ENCODE measurements at places on chromosomes 6 and 20. TPM values are rescaled to one million over a fixed set of nuclear protein-coding genes. Genes with fewer than 3 reads are reported as not detected.

Gene CDSN
- not detected for total RNA-seq

DNA sequence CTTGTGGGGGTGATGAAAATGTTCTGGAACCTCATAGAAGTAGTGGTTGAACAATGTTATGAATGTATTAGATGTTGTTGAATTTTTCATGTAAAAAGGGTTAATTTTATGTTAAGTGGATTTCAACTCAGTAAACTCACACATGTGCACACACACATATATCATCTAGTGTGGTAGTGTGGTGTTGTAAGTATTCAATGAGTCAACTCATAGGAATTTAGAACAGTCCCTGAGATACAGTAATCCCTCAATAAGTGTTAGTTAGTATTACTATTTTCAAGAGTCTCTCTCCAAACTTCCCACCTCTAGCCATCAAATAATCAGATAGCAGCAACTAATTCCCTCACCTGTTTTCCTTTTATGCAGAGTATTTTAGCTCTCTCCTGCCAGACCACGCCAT, 563.1 kb upstream of the JARID2 start:
- DNase-seq, result no peak

- no peak for DNase-seq
Measured at GRCh38 chr6:170021579-170021978, 269.3 kb downstream of the DLL1 start.

DNA sequence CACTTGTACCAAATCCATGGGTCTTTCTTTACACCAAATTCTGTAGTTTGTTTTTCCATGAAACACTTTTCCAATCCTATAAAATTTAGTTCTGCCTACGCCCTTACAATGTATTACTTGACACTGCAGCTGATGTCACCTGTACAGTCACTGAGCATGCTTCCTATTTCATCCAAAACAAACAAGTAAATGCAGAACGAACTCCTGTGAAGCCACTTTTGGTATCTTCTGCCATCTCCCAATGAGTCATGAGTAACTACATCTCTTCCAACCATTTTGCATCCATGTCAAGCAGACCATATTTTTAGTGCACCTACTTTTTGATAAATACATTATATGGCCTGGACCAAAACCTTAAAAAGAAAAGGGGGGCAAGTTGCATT, 42.4 kb downstream of the HDDC2 start:
- DNase-seq, result no peak

GRCh38 chr6:111061508-111061907, 25.8 kb upstream of the SLC16A10 start:
- no peak for DNase-seq

Data from transverse colon (tissue), 4 donors.